HT1080 (cell line): ENCODE measurements at places on chromosomes 3 and 15. TPM values are rescaled to one million over a fixed set of nuclear protein-coding genes. Genes with fewer than 3 reads are reported as not detected.

ANKRD34C gene
- total RNA-seq = 0.03 and 0.29 TPM in 2 replicates

CTXN2 gene
- not detected in 2 replicates for total RNA-seq

PLS1 gene
- 20.8 and 24.8 TPM in 2 replicates for total RNA-seq

DNAH12 gene
- 0.02 TPM in 1 of 2 replicates, not detected in the other for total RNA-seq

KNG1 gene
- not detected in 2 replicates for total RNA-seq

MESP2 gene
- total RNA-seq = not detected in 2 replicates

C2CD4B gene
- total RNA-seq = not detected in 2 replicates

ZBTB47 gene
- 13.0 and 16.4 TPM in 2 replicates for total RNA-seq

TMEM207 gene
- not detected in 2 replicates for total RNA-seq

NANOGP8 gene
- total RNA-seq = not detected in 2 replicates

RPL14 gene
- 916 and 971 TPM in 2 replicates for total RNA-seq

RMDN3 gene
- 12.9 and 26.9 TPM in 2 replicates for total RNA-seq

GRIP2 gene
- 0.07 TPM in 1 of 2 replicates, not detected in the other for total RNA-seq

TAGLN3 gene
- 16.4 and 17.9 TPM in 2 replicates for total RNA-seq

IL20RB gene
- total RNA-seq = 1.1 TPM in 2 replicates

SUSD5 gene
- 12.0 and 18.2 TPM in 2 replicates for total RNA-seq

RASGRF1 gene
- total RNA-seq = 0.14 and 1.2 TPM in 2 replicates

CATSPER2 gene
- 0.03 and 0.57 TPM in 2 replicates for total RNA-seq

ALG1L2 gene
- not detected in 2 replicates for total RNA-seq
